HuH-7 (cell line): ENCODE measurements at places on chromosomes 11 and 22.

GRCh38 chr11:109423466-109424190 lies 1.6 kb downstream of the C11orf87 start:
- DNase-seq = no peak

GRCh38 chr11:14259186-14259784 lies 99.7 kb downstream of the RRAS2 start:
- no peak for DNase-seq

DNA sequence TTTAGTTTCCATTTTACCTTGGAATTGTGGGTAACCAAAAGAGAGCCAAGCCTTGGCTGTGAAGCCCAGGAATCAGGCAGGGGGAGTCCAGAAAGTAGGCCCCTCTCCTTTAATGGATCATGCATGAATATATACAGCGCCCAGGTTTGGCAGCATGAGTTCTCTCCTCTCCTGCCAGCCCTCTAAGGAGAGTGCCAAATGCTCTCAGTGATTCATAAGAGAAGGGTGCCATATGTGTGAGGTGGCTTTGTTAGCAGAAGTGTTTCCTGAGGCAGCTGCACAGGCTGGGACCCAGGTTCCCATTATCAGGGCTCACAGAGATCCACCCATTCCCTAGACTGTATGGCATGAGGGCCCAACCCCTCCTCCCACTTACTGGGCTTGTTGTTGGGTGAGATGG lies 52.3 kb upstream of the SCUBE2 start:
- DNase-seq = no peak

DNA sequence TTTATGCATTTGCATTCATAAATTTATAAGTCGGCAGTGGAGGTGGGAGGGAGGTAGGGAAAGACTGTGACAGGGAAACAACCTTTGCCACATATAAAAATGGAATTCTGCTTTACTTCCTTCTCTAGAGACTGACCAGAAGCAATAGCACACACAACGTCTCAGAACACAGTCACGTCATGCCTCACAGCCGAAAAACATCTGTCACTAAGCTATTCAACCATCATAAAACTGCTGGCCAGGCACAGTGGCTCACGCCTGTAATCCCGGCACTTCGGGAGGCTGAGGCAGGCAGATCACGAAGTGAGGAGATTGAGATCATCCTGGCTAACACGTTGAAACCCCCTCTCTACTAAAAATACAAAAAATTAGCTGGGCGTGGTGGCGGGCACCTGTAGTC lies 101.0 kb upstream of the CHRM4 start:
- DNase-seq = no peak

DNA sequence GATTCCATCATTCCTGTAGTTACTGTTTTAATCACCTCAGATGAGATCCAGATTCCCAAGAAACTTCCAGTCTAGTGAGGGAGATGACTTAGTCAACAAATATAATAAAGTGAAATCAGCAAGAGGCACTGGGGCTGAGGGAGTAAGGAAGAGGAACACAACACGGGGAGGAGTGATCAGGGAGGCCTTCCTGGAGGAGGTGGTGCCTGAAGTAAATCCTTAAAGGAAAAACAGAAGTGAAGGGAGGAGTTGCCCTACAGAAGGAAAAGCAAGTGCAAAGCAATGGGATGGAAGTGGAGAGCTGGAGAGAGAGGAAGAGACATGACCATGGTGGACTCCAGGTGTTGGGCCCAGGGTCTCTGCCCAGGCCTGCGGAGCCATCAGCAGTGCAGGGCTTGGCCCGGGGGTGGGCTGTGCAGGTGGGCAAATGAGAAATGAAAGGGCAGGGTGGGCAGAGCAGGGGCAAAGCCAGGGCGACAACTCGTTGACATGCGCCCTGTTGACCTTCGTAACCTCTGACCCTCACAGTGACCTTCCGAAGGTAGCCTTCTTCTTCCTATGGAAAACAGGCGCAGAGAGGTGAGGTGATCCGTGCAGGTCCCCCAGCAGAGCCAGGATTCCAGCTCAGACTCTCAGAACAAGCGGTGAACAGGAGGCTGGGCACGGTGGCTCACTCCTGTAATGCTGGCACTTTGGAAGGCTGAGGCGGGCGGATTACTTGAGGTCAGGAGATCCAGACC lies 12.1 kb upstream of the PPARA start:
- no peak for DNase-seq
